ENCODE measurements at places on chromosomes 1 and 21.

DNA sequence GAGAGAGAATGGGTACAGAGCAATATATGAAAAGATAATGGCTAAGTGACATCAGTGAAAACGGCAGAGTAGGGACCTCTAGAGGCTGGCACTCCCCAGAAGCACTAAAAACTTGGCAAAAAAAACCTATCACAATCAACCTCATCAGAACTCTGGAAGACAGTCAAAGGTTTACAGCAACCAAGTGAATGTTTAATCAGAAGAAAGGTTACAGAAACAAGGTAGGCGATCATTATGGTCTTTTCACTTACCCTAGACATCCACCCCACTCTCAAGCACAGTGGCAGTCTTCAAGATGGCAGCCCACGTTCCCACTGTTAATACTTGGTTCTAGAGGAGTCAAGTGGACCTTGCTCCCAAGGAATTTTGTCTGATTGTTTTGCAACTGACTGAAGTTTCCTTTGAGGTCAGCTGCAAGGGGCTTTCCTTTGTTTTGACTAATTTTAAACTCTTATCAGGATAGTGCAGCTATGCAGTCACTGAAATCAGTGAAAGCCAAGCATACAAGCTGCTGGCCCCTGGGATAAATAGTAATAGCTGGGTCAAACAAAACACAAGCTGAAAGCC is 7.2 kb downstream of the KIFAP3 start:
- DNase-seq, result no peak

- DNase-seq, result peak; percentile 48
Measured at GRCh38 chr1:25990702-25991395, 7.0 kb downstream of the PAFAH2 start.

- DNase-seq, result no peak
Measured at GRCh38 chr1:24503870-24504523, 1.4 kb downstream of the RCAN3 start.

DNA sequence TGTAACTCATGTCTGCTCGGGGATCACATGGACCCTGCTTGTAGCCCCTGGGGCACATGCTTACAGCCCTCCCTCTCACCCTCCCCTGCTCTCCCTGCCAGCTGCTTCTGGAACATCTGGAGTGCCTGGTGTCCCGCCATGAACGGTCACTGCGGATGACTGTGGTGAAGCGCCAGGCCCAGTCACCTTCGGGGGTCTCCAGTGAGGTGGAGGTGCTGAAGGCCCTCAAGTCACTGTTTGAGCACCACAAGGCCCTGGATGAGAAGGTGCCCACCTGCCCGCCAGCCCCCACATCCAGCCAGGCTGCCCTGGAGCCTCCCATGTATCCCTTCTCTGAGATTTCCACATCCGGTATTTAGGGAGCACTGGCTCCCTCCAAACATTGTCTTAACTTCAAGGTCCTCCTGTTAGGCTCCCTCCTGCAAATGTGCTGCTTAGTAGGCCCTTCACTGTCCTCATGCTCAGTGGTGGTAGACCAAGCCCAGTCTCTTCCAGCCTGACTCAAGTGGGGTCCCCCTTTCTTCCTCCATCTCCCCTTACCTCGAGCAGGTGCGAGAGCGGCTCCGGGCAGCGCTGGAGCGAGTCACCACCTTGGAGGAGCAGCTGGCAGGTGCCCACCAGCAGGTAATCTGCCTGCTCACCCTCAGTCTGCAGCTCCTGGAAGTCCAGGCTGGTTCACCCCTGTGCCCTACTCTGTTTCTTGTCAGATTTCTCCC is 17.7 kb downstream of the PPFIA4 start:
- DNase-seq, result no peak

DNA sequence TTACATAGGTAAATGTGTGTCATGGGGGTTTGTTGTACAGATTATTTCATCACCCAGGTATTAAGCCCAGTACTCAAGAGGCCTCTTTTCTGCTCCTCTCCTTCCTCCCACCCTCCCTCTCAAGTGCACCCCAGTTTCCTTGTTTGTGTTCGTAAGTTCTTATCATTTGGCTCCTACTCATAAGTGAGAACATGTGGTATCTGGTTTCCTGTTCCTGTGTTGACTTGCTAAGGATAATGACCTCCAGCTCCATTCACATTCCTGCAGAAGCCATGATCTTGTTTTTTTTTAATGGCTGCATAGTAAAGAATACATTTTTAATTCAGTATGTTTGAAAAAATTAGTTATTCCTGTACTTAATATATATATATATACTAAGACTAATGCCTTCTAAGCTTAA is 107.7 kb downstream of the CLDN17 start:
- no peak for DNase-seq

- no peak for DNase-seq
Measured at GRCh38 chr1:235820061-235820460, 46.6 kb downstream of the LYST start.

GRCh38 chr1:32040711-32041110 is 27.0 kb downstream of the KHDRBS1 start:
- DNase-seq, result no peak

- no peak for DNase-seq
Measured at GRCh38 chr1:54742282-54742681, 22.0 kb downstream of the PARS2 start.

DNA sequence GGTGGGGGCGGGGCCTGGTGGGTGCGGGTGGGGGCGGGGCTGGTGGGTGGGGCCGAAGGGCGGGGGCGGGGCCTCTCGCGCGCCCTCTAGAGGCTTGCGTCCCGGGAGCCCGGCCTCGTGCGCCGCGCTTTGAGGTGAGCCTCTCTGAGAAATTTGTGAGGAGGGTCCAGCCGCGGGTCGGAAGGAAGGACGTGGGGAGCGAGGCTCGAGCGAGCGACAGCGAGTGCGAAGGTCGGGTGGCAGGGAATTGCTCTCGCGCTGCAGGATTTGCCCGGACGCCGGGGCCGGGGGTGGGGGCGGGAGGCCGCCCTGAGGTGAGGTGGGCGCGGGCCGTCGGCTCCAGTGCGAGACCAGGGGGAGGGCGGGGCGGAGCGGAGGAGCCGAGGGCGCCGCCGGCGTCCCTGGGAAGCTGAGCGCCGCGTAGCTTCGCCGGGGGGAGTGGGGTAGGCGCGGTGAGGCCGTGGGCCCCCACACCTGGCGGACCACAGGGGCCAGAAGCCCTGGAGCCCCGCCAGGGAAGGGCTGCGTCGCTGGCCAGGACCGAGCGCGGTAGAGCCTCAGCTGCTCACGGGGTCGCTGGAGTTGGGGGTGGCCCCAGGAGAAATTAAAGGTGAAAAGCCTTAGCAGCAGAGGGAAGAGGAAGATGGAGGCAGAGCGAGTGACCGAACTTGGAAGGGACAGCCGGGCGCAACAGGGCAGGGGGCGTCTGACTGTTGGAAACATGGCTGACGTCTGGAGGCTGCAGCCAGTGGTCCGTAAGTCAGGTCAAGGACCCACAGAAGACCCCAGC is 754 bp upstream of the LSS start:
- DNase-seq, result no peak

GRCh38 chr1:33147997-33148314 is 33.9 kb downstream of the TRIM62 start:
- DNase-seq, result no peak

DNA sequence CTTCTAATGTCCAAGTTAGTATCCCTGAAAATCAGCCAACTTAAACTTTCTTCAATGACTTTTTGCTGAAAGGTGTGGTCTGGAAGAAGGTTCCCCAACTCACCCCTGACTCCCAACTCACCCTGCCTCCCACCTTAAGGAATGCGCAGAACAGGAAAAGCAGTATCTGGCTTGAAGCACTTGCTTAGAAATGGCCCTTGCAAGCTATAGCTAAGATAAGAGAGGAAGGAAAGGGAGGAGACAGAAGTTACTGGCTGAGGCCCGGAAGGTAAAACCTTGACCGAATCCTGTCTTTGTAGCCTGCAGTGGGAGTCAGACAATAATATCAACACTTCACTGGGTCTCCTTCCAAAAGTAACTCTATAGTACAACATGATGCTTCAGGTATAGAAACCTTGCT is 2.9 kb downstream of the CYYR1 start:
- no peak for DNase-seq
